ENCODE measurements at places on chromosomes 12 and 14. TPM values are rescaled to one million over a fixed set of nuclear protein-coding genes. Genes with fewer than 3 reads are reported as not detected.

Gene GPR65
- not detected for polyA plus RNA-seq

Gene ENDOU
- polyA plus RNA-seq = 0.09 TPM

Gene OAS1
- polyA plus RNA-seq = not detected

Gene SYCP3
- polyA plus RNA-seq = 0.07 TPM

All from IMR-90 (cell line).